Right ventricle myocardium inferior (tissue), 1 donor: ENCODE measurements at places on chromosomes 1 and 21. TPM values are rescaled to one million over a fixed set of nuclear protein-coding genes. Genes with fewer than 3 reads are reported as not detected.

GRCh38 chr1:42979896-42980800, 21.5 kb upstream of the SLC2A1 start:
- DNase-seq, result no peak

DNA sequence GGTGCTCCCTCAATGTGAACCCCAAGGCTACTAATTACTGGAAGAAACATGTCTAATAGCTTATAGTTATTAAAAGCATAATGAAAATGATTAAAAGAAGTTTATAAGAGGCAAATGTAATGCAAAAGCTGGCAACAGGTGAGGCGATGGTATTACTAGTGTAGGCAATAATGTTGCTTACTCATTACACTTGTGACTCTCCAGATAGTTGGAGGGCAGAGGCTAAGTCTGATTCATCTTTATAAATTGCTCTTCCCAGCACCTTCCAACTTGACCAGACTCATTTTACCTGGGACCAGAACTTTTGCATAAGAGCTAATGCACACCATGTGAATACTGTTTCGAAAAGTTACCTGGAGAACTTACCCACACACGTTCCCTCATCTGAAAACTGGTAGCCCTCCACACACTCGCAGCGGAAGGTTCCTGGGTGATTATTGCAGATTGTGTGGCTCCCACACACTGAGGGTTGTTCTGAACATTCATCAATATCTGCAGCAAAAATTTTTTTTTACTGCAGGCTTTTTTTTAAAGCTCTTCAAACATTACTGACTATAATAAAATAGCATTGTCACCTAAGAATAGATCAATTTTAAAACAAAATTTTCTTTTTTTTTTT, 48.0 kb downstream of the NID1 start:
- DNase-seq, result no peak

GRCh38 chr1:181088079-181089016, at the start of gene IER5:
IER5 (plus strand) TSS chr1:181088700; CDS start chr1:181088903, 203 bp downstream.
- DNase-seq, result peak; percentile 98

DNA sequence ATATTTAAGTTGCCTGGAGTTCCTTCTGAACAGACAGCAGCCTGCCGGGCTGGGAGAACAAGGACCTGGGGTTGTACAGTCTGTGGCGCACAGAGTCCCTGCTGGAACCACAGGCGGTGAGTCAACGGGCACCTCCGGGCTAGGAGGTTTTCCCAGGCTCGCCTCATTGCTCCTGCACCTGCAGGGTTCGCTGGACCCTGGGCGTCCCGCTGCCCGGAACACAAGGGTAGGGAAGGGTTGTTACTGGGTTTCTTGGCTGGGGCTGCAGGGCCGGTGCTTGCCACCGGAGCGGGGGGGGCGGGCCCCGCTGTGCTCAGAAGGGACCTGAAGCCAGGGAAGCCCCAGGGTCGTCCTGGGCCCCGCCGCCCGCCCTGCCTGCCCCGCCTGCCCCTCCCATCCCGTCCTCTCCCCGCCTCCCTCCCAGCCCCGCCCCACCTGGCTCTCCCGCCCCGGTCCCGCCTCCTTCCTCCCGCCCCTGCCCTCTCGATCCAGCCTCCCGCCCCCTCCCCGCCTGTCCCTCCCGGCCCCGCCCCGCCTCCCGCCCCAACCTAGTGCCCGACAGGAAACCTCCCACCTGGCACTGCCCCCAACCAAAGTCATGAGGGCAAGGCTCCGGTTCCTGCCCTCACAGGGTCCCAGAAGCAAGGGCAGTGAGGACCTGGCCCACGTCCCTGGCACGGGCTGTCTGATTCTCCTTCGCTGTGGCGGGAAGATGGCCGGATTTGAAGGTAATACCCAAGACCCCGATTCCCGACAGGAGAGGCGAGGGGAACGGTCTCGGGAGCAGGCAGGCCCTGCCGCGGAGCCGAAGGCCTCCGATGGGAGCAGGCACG, 6.8 kb downstream of the JMJD4 start:
- peak; percentile 84 for DNase-seq

DNA sequence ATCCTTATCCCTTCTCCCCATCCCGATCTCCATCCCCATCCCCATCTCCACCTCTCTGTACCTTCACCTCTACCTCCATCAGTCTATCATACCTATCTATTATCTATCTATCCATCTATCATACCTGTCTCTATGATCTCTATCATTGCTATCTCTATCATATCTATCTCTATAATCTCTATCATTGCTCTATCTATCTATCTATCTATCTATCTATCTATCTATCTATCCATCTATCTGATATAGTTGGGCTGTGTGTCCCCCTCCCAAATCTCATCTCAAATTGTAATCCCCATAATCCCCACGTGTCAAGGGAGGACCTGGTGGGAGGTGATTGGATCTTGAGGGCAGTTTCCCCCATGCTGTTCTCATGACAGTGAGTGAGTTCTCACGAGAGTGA, 97.9 kb upstream of the PAXBP1 start:
- no peak for DNase-seq

GRCh38 chr1:206859082-206859521, 6.3 kb upstream of the IL20 start:
- DNase-seq, result no peak

DNA sequence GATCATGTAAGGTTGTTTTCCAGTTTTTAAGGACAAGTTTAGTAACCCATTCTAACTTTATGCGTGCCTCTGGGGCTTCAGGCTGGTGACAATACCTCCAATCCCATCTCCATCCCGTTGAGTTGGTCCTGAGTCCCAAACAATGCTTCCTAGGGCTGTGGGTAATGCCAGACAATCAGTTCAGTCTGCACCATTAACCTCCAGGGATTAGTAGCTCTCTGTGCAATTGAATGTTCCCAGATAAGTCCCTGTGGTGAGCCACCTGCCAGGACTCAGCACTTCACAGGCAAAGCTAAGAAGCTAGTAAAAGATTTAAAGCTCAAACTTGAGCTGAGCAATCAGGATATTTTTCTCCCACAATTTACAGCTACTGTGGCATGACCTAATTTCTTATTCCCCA, 462.2 kb upstream of the PTBP2 start:
- DNase-seq, result no peak

DNA sequence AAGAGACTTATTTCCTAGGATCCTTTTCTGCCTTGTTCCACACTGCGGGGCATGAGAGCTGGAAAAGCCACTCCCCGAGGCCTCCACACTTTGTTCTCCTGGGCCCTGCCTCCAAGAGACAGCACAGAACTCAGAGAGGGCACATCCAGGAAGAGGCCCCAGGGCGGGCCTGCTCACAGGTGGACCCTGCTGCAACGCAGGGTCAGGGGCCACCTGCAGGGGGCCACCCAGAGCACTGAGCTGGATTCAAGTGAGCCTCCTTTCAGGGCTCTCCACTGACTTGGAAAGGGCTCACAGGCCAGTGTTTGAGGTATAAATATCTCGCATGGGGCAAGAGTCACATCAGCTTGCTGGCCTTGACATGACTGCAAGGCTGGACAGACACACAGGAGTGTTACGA, 4.8 kb downstream of the RGS16 start:
- no peak for DNase-seq

GRCh38 chr1:178096421-178096820, 2.5 kb downstream of the RASAL2 start:
- no peak for DNase-seq

GRCh38 chr1:154198756-154199562, 7.1 kb upstream of the TPM3 start:
- DNase-seq, result no peak

GRCh38 chr1:92017656-92018055, 12.1 kb upstream of the EPHX4 start:
- no peak for DNase-seq

GRCh38 chr1:248613742-248614141, 16.2 kb upstream of the OR2T10 start:
- no peak for DNase-seq

GRCh38 chr1:149917571-149918144, at the start of gene SV2A:
SV2A (minus strand) TSS chr1:149917844; CDS start chr1:149913840, 4,004 bp downstream.
- no peak for DNase-seq

- no peak for DNase-seq
These were observed 64.1 kb upstream of the SCAF4 start for GRCh38 chr21:31795992-31796391.

- no peak for DNase-seq
These were observed 11.5 kb downstream of the HIPK1 start for GRCh38 chr1:113940365-113941244.

GRCh38 chr1:222730866-222731265, 6.1 kb upstream of the FAM177B start:
- DNase-seq, result no peak

The MPL gene
- total RNA-seq, result 0.73 TPM

The LRRC53 gene
- not detected for total RNA-seq
